ENCODE measurements at places on chromosomes 3 and 15. TPM values are rescaled to one million over a fixed set of nuclear protein-coding genes. Genes with fewer than 3 reads are reported as not detected.

DNA sequence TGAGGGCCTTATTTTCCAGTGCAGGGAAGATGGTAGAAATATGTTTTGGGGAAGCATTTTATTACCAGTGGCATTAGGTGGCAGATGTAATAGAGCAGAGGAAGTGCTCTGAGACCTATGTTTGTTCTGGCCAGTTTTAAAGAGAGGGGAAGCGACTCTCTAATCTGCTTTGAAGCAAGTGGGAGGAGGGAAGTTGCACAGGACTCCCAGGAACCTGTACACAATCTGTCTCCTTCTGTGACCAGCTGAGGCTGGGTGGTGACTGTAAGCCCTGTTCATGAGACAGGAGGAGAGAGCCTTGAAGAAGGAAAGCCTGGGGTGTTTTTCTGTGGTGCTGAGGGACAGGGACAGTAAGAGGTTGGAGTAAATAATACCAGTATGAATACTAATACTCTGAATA is 60.5 kb downstream of the LPP start:
- H3K27me3 ChIP-seq, result no peaks in the 10 kb centered on the region
- H3K4me3 ChIP-seq, result no peak overlapping the region
- peaks cover 7% of the 10 kb centered on the region for H3K36me3 ChIP-seq

DNA sequence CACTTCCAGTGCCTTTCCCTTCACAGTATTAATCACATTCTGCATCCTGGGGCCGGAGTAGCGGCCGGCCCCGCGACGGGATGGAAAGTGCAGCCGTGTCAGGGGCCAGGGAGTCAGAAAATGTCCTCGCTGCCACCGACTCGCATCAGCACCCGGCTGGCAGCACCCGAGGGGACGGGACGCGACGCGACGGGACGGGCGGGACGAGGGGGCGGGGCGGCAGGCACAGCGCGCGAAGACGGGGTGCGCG is 353 bp downstream of the ATG3 start:
- H3K27me3 ChIP-seq, result no peaks in the 10 kb centered on the region
- peaks cover 46% of the 10 kb centered on the region for H3K4me1 ChIP-seq
- DNase-seq, result no peak
- peak overlapping the region; percentile 94 for H3K27ac ChIP-seq

DNA sequence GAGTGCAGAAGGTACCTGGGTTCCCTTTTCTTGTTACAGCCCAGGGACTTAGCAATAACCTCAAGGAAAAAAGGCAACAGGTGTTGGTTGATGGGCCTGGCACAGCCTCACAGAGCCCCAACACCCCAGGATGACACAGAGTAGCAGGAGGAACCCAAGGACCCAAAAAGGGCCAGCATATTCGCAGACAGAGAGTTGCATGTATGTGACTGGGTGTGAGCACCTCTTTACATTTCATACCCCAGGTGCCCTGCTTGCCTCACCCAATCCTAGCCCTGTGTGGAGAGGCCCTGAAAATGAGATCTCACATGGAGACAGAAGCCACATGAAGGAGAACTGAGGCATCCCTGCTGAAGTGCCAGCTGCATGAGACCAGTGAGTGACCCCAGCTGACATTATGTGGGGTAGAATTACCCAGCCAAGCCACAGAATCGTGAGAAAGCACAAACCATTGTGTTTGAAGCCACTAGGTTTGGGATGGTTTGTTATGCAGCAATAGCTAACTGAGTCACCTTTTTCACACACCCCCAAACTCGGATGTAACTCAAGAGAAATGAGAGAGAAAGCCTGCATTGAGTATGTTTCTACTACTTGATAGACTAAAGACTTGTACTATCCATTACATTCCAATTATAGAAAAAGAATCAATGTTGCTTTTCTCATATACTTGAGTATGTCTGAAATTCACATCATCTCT is 26.2 kb upstream of the HHATL start:
- peaks cover 7% of the 10 kb centered on the region for H3K27me3 ChIP-seq
- no peak overlapping the region for H3K27ac ChIP-seq
- no peak for DNase-seq
- no peaks in the 10 kb centered on the region for H3K36me3 ChIP-seq
- no peaks in the 10 kb centered on the region for H3K4me1 ChIP-seq

Gene NECTIN3
- 3.0 TPM for total RNA-seq

Gene LRRC58
- total RNA-seq, result 29.1 TPM

Gene TMEM108
- not detected for total RNA-seq

- H3K36me3 ChIP-seq, result no peaks in the 10 kb centered on the region
- peak; percentile 23 for DNase-seq
- H3K27me3 ChIP-seq, result peaks cover 49% of the 10 kb centered on the region
- H3K27ac ChIP-seq, result no peak within 1 kb of the TSS
- H3K4me3 ChIP-seq, result peak within 1 kb of the TSS; percentile 73
- H3K4me1 ChIP-seq, result peaks cover 16% of the 10 kb centered on the region
These were observed at the start of the genes OSBPL10 and ZNF860 for GRCh38 chr3:31981206-31982181. Gene OSBPL10 (minus strand): TSS chr3:31981262. CDS start chr3:31981179, 83 bp downstream. Gene ZNF860 (plus strand): TSS chr3:31981750. CDS start chr3:31989080, 7,330 bp downstream.

Gene ANKRD34C
- total RNA-seq, result not detected

Gene COL6A6
- not detected for total RNA-seq

Gene SLC6A11
- total RNA-seq, result not detected

Gene GOLGA6L9
- total RNA-seq, result 3.9 TPM

GRCh38 chr15:42082823-42083604 is 11.3 kb downstream of the PLA2G4D start:
- H3K27ac ChIP-seq, result no peak overlapping the region
- no peak for DNase-seq
- no peak overlapping the region for H3K4me3 ChIP-seq
- peaks cover 7% of the 10 kb centered on the region for H3K27me3 ChIP-seq
- H3K36me3 ChIP-seq, result no peaks in the 10 kb centered on the region

GRCh38 chr3:179324270-179324754 is 1.5 kb downstream of the ZNF639 start:
- no peaks in the 10 kb centered on the region for H3K27me3 ChIP-seq
- no peak for DNase-seq
- H3K36me3 ChIP-seq, result peaks cover 26% of the 10 kb centered on the region
- peaks cover 32% of the 10 kb centered on the region for H3K4me1 ChIP-seq
- H3K27ac ChIP-seq, result peak overlapping the region; percentile 94

DNA sequence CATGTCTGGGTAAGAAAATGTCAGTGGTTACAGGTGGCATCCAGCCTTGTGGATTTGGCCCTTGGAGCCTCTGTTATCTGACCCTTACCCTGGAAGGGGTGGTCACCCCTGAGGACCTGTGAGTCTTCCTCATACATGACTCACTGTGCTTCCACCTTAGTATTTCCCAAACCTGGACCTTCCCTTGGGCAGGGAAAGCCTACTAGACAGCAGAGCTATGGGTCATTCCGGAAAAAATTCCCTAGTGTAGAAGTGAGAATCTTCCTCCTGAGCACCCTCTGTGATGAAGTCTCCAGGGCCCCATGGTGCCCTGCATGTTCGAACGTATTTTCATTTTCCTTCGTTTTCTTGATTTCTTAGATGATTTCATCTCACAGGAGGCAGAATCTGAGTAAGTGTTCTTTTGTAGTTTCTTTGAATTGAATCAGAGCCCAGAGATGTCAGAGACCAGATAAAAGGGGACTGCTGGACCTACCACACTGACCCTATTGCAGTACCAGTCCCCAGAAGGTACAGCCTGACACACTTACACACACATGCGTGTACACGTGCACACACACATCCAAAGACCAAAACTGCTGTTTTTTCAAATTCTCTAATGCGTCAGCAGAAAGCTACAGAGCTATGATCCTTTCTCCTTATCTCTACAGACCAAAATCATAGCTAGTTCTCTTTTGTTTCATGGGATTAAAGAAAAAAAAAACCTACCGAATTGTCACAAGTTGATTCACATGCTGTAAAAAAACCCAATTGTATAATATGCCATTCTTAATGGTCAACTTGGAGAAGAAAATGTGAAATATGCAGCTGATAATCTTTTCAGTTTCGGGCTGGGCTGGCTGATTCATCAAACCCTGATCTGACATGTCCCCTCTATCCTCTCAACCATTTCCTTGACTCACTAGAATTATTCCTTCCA is 50.5 kb upstream of the ARHGEF3 start:
- H3K4me3 ChIP-seq, result no peak overlapping the region
- H3K36me3 ChIP-seq, result peaks cover 3% of the 10 kb centered on the region
- DNase-seq, result no peak
- no peaks in the 10 kb centered on the region for H3K27me3 ChIP-seq
- H3K4me1 ChIP-seq, result peaks cover 44% of the 10 kb centered on the region

Gene CAMK2N2
- 0.18 TPM for total RNA-seq

Gene DPPA2
- total RNA-seq, result not detected

- no peaks in the 10 kb centered on the region for H3K4me1 ChIP-seq
- DNase-seq, result no peak
- H3K27me3 ChIP-seq, result no peaks in the 10 kb centered on the region
- H3K36me3 ChIP-seq, result no peaks in the 10 kb centered on the region
- no peak overlapping the region for H3K27ac ChIP-seq
These were observed 193.5 kb downstream of the C3orf38 start for GRCh38 chr3:88343264-88343663.

Measured in activated CD8-positive, alpha-beta T cell treated with anti-CD3 and anti-CD28 coated beads for 36 hours (primary cell).